ENCODE measurements at places on chromosomes 16 and 17. TPM values are rescaled to one million over a fixed set of nuclear protein-coding genes. Genes with fewer than 3 reads are reported as not detected.

The KRTAP9-2 gene
- not detected for total RNA-seq

The ELMO3 gene
- 0.41 TPM for total RNA-seq

The GDPD3 gene
- total RNA-seq: 1.2 TPM

The OTOA gene
- total RNA-seq: 0.41 TPM

The SDR42E2 gene
- total RNA-seq: not detected

The TP53TG3C gene
- total RNA-seq: not detected

The CX3CL1 gene
- total RNA-seq: 4.9 TPM

The POLR2A gene
- total RNA-seq: 33.0 TPM

The CD300H gene
- total RNA-seq: not detected

The SMIM36 gene
- not detected for total RNA-seq

The SPATA32 gene
- not detected for total RNA-seq

The UMOD gene
- total RNA-seq: not detected

The GRAP gene
- 1.6 TPM for total RNA-seq

The THRA gene
- 90.5 TPM for total RNA-seq

The TRAP1 gene
- total RNA-seq: 77.9 TPM

The FA2H gene
- total RNA-seq: 0.41 TPM

The KRT39 gene
- total RNA-seq: not detected

The TBC1D26 gene
- total RNA-seq: 3.3 TPM

The SSTR5 gene
- total RNA-seq: not detected

The TBC1D16 gene
- 16.3 TPM for total RNA-seq

The TMEM100 gene
- total RNA-seq: 3.3 TPM

The ATP2C2 gene
- 6.1 TPM for total RNA-seq

The HSD11B2 gene
- 0.41 TPM for total RNA-seq

The ACBD4 gene
- total RNA-seq: 2.4 TPM
